Substantia nigra (tissue), 51 donors: ENCODE measurements at places on chromosomes 1 and 21.

- DNase-seq, result no peak
These were observed 8.1 kb upstream of the KTI12 start for GRCh38 chr1:52041551-52042185.

DNA sequence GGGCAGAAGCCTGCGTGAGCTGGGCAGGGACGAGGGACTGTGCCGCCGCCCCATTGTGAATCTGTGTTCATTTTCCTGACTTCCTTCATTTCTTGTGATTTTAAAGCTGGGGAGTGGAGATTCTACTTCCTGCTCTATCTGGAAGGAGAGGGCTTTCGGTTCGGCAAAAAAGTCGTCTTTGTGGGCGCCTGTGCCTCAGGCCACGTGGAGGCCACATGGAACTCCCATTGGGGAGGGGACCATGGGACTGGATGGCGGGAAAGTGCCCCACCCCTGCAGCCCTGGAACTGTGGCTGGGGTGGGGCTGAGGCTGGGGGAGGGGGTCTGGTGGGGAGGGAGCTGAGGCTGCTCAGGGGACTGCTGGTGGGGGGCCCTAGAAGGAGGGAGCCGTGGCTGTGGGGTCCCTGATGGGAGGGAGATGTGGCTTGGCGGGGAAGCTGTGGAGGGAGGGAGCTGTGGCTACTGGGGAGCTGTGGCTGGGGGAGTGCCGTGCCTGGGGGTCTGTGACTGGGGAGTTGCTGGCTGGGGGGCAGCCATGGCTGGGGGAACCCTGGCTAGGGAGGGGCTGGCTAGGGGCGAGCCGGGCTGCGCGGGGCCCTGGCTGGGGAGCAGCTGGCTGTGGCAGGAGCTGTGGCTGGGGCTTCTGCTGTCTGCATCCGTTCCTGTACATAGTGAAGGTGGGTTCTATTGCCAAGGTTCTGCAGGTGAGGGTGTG, 31.5 kb downstream of the COL18A1 start:
- DNase-seq, result no peak

- no peak for DNase-seq
These were observed 23.1 kb downstream of the VASH2 start for GRCh38 chr1:212973426-212973825.

DNA sequence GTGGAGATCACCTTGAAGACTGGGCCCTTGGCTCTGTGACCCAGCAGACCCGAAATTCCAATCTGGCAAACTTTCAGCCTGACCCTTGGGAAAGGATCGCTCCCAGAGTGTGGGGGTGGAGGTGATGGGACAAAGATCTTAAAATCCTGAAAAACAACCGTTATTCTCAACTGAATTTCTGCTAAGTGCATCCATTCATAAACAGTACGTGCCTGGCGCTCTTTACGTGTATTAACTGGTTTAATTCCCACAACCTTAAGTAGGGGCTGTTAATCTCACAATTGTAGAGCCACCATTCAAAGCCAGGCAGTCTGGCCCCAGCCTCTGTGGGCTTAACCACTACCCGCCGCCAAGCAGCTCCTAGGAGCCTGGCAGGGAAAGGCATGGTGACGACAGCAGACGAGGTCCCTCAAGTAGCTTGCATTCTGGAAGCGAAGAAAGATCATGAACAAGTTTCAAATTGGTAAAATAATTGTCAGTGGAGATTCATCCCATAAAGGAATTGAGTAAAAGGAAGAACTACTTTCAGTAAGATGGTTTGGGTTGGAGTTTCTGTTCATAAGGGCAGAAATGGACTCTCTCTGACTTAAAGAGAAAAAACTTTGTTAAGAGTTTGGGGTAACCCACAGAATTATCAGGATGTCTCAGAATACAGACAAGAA, 11.4 kb upstream of the RGS16 start:
- DNase-seq, result peak; percentile 45

- no peak for DNase-seq
These were observed 176.4 kb downstream of the MIS18A start for GRCh38 chr21:32102426-32102825.

GRCh38 chr1:196355206-196355786, 252.9 kb downstream of the KCNT2 start:
- DNase-seq, result no peak

- DNase-seq, result no peak
These were observed 84.4 kb downstream of the PCNX2 start for GRCh38 chr1:233211106-233211505.

DNA sequence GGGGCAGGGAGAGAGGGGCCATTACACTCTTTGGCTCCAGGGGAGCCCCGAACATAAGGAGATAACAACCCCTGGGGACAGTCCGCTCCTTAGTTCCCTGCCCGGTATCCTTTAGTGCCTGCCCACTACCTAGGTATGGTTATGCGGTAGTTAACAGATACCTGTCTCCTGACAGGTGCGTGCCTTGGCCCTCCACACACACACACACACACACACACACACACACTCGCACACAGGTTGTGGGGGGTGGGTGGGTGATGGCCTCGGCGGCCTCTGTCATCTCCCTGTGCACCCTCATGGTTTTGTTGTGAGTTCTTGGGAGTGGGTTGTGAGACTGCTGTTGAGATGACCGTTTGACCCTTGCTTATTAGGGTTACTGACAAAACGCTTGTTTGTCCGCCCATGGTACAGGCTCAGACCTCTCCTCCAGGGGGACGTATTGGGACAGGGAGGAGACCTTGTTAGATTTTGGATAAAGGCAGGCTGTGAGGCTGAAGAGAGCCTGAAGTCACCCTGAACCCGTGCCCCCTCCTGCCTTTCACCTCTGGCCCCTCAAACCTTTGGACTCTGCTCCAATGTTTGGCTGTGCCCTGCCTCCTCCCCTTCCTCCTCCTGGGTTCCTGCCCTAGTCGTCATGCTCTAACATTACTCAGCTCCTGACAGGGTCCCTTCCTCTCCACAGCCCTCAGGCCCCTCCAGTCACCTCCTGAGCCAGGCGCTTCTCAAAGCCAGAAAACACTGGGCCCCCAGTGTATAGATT, 979 bp downstream of the RASSF5 start:
- no peak for DNase-seq

DNA sequence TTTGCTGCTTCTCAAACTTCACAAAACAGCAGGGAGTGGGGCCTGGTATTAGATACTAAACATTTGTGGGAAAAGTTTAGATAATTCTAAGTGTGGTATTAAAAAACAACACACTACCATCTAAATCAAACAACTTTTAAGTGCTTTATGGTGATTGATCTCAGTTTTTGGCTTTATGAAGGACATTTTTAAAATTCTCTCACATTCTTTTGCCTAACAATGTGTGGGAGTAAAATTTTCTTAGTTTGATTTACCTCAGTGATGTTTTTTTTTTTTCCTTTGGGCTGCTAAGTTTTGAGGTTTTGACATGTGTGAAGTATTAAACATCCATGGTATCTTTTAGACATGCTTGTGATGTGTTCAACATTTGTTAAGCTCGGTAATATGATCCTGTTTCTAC, 116.2 kb downstream of the DISP1 start:
- DNase-seq, result no peak

GRCh38 chr1:94757931-94758330, 62.2 kb upstream of the SLC44A3 start:
- DNase-seq, result no peak

DNA sequence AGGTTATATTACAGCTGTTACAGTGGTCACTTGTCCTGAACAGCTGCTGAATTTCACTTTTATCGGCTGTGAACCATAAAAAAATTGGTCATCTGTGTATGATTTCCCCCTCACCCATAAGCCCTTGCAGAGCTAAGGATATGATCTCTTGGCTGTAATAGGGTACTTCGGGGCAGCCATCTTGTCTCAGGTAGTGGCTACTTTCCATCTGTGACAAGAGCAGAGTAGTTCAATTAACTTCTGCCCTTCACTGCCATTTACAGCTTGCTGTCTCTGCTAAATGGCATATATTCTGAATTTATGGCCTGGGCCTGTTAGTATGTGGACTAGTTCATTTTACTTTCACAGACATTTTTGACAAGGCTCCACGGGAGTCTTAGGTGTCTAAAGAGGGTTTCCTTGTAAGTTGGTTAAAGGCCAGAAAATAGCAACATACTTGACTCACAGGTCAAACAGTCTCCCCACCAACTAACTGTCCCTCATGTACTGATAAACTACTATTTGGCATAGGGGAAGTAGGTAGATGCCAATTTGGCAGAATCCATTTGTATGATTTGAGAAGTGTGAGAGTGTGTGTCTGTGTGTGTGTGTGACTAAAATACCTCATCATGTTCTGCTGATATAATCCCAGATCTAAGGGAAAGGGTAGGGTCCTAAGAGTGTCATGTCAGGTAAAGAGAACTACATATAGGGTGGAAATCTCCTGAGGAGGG, 151.6 kb downstream of the KCTD3 start:
- DNase-seq, result no peak

DNA sequence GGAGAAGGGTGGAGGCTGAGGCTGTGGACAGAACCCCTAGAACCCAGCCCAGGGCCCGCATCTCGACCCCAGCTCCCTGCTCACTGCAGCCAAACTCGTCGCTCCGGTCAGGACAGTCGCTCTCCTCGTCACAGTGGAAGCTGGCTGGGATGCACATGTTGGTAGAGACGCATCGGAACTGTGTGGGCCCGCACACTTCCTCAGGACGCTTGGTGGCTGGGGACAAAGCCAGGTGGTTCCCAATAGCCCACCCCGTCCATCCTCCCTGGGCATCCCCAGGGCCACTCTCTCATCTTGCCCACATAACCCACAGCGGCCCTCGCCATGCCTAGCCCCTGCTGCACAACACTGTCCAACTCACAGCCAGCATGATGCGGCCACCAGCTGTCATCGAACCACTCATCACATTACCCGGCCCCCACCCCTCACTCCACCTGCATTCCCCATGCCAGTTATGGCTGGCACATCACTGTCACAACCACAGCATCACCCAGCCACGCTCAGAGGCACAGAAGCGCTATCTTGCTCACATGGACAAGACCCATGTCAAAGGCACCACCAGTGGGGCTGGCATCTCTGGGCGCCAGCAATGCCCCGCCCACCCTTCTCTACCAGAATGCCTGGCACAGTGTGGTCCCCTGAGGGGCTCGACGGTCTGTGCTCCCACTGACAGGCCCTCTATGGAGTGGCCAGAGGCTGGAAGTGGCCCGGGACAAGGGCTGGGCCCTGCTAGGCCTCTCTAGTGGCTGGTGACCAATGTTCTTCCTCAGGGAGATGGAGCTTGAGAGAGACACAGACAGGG, 51.7 kb downstream of the HSPG2 start:
- no peak for DNase-seq

- no peak for DNase-seq
These were observed 39.1 kb downstream of the MATN1 start for GRCh38 chr1:30684259-30684658.

GRCh38 chr1:94797291-94797690, 22.9 kb upstream of the SLC44A3 start:
- DNase-seq, result no peak

DNA sequence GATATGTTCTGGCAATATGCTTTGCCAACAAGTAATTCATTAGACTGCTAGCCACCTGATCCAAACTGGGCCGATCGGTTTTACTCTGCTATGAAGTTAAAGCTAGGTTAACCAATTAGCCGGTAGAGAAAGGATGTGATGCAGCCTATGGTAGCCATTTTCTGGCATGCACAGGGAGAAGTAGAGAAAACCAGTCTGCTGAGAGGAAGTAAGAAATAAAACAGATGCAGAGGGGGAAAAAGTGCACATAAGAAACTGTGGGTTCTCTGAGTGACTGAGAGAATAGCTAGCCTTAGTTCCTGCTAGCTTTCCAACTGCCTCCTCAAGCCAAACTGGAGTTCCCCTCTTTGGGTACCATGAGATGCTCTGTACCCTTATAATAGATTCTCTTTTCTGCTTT, 52.8 kb downstream of the ARID4B start:
- no peak for DNase-seq

GRCh38 chr1:26785611-26786436, 1.9 kb upstream of the PIGV start:
- DNase-seq, result peak; percentile 12

DNA sequence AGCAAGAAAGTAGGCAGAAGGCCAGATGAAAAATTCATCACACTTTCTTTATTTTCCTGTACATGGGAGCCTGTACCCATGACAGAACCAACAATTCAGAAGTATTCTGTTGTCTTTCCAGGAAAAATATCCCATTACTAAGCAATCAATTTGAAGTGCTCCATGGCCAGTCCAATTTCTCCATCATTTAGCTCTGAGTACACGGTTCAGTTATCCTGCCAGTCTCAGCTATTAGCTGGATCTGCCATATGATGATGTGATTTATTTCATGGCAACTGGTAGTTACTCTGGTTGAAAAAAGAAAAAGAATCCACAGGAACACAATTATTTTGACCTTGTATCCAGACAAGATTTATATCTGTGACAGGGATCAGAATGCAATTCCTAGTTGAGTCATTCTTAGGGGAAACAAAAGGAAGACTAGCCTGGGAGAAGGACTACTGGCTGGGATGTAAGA, 70.6 kb upstream of the GORAB start:
- no peak for DNase-seq

- no peak for DNase-seq
These were observed 23.0 kb downstream of the IRF2BP2 start for GRCh38 chr1:234586892-234587485.

DNA sequence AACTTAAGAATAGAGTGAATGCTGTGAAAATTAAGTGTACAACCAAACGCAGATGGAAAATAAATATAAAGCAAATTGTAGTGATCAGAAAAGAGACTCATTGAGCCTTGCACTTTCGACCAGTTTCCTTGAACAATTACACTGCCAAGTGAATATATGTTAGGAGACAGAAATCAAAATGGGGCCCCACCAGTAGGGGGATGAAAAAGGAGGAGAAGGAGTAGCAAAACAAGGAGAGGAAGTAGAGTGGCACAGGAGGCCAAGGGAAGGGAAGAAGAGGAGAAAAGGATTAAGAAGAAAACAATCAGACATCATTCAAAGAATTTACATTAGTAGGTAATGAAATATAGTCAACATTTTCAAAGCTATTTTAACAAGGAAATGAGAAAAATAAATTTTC, 1770.6 kb downstream of the PLA2G4A start:
- DNase-seq, result no peak

DNA sequence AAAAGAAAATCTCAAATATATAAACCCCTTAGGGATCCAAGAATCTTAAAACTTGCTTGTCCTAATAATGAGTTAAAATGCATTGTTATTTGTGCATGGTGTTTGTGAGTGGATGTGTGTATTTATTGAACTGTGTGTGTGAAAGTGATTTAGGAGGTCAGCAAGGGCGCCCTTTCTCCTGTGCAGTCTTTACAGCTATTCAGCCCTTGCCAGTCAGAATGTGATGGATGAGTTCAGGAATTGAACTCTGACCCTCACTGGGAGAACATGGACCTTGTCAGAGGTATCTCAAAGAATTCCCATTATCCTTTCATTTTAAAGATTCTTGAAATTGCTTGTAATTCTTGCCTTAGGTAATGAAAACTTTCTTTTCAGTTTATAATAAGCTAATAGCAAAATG, 493.0 kb upstream of the ADGRL4 start:
- no peak for DNase-seq

DNA sequence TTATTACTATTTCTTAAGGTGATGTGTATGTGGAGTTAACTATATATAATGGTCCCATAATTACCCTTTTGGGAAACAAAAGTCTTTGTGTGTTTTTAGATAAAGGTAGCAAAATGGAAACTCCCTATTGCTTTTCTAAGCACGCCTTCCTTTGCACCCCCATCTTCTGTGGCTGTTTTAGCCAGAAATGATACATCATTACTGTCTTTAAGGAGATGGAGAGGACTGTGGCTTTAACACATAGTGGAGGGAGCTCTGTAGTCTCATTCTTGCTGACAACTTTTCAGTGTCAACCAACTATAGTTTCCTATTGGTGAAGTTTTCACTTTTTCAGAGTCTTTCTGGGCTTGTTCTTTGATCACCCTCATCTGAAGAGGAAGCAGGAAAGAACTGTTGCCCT, 1.0 kb downstream of the APOBEC4 start:
- no peak for DNase-seq

- no peak for DNase-seq
These were observed 202.9 kb downstream of the ZP4 start for GRCh38 chr1:237687804-237688203.

- DNase-seq, result no peak
These were observed 25.5 kb upstream of the EPB41 start for GRCh38 chr1:28888915-28889314.
